Nasal cavity respiratory epithelium epithelial cell of viscerocranial mucosa (primary cell): ENCODE measurements at places on chromosomes 1 and 21. TPM values are rescaled to one million over a fixed set of nuclear protein-coding genes. Genes with fewer than 3 reads are reported as not detected.

SPRR2G gene
- 2.1 TPM in 1 of 2 replicates, not detected in the other for total RNA-seq

DCDC2B gene
- total RNA-seq, result not detected in 2 replicates

WDR64 gene
- not detected in 2 replicates for total RNA-seq

HSD3B1 gene
- total RNA-seq, result not detected in 2 replicates

ATAD3C gene
- 0.34 and 1.1 TPM in 2 replicates for total RNA-seq

SH2D1B gene
- 0.07 TPM in 1 of 2 replicates, not detected in the other for total RNA-seq

VAV3 gene
- 4.3 and 8.2 TPM in 2 replicates for total RNA-seq

LYSMD1 gene
- total RNA-seq, result 5.8 and 6.5 TPM in 2 replicates

PTPRC gene
- not detected in 2 replicates for total RNA-seq

TEX38 gene
- not detected in 2 replicates for total RNA-seq

C8B gene
- not detected in 2 replicates for total RNA-seq

CD5L gene
- total RNA-seq, result not detected in 2 replicates

USH2A gene
- not detected in 2 replicates for total RNA-seq

KCNQ4 gene
- under 0.01 and 0.07 TPM in 2 replicates for total RNA-seq

HIVEP3 gene
- under 0.01 and 1.2 TPM in 2 replicates for total RNA-seq

KRTAP13-2 gene
- total RNA-seq, result not detected in 2 replicates

OR6N1 gene
- not detected in 2 replicates for total RNA-seq

VSIG8 gene
- 0.34 TPM in 1 of 2 replicates, not detected in the other for total RNA-seq

SLC44A5 gene
- total RNA-seq, result 2.5 and 3.1 TPM in 2 replicates
